ENCODE measurements at places on chromosomes 5 and 9.

GRCh38 chr5:150017226-150018005, 16.9 kb downstream of the HMGXB3 start:
- no peak for DNase-seq

GRCh38 chr5:180990882-180991242, 2.2 kb downstream of the BTNL3 start:
- no peak for DNase-seq

DNA sequence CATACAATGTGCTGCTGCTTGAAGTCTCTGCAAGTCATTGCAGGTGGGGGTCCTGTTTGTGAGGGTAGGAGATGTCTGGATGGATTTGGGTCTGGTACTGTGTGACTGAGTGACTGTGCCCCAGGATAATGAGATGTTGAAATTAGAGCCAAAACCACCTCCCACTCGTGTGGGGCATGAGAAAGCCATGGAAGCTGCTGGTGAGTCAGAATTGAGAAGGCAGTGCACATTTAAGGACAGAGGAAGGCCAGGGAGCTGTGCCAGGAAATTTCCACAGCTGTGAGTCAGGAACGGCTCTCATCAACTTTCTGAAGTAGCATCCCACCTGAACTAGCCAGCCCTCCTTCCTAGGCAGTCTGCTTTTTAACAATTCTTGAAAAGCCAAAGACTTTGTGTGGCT, 229.8 kb downstream of the DRD1 start:
- DNase-seq, result no peak

DNA sequence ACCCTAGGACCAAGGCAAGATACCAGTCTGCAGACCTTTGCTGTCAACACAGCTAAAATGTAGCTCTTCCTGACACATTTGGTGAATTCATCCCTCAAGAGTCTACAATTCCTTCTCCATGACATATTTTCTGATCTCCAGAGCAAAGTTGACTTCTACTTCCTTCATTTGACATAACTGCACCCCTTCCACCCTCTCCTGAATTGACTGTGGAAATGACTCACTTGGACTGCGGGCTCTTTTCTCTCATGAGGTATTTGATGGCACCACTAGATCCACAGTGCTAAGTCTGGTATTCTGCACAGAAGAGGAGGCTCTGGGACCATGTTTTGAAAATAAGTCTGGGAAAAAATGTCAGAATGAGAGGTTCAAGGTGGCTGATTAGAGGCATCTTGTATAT, 338.4 kb upstream of the TRPC7 start:
- DNase-seq, result no peak

GRCh38 chr5:139912158-139912557, 116.5 kb downstream of the PSD2 start:
- DNase-seq, result no peak

DNA sequence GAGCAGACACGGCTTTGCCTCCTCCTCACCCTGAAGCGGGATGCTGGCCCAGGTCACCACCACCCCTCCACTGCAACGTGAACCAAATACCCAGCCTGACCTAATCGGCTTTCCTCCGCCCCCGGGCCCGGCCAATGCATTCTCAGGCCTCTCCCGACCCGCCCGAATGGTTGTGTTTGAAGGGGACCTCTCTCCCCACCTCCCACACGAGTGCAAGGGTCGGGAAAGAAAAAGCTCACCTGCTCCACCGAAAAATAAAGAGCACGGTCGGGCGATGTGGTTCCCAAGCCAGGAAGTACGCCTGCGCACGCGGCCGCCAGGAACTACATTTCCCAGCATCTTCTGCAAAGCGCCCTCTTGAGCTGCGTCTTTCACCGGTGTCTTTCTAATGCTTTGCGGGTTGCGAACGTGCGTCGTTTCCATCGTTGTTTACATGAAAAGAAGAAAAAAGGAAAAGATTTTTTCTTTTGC, at the start of gene ZNF883:
Gene ZNF883, minus strand, starts transcription at position 282 of the 471 bp plus-strand sequence.
- no peak for DNase-seq
